Globus pallidus (tissue), 1 donor: ENCODE measurements at places on chromosomes 1 and 21.

DNA sequence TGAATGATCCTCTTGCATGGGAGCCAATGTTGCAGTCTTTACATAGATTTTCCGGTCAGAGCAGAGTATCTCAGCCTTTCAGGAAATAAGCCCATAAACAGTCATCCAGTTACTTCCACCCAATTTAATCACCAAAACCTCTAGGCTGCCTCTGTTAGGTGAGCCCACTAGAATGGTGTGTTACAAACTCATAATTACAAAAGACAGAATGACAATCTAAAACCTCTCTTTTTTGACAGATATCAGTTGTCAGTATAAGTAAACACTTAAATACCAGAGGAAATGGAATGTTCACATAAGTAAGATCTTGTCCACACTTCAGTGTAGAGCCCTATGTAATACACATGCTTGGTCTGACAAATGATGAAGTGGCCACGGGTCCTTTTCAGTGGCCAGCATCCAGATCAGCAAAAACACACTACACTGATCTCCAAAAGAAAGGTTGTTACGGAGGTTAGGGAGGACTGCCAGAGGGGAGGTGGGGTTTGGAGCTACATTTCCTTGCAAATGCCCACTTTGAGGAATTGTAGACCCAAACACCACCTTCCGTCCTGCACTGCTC lies 71.3 kb upstream of the FBXO28 start:
- no peak for DNase-seq

GRCh38 chr1:182957902-182958395 lies 5.0 kb upstream of the SHCBP1L start:
- DNase-seq: no peak

GRCh38 chr1:14926229-14926628 lies 227.3 kb upstream of the TMEM51 start:
- no peak for DNase-seq

GRCh38 chr1:54310439-54311328 lies 95.5 kb downstream of the SSBP3 start:
- no peak for DNase-seq

DNA sequence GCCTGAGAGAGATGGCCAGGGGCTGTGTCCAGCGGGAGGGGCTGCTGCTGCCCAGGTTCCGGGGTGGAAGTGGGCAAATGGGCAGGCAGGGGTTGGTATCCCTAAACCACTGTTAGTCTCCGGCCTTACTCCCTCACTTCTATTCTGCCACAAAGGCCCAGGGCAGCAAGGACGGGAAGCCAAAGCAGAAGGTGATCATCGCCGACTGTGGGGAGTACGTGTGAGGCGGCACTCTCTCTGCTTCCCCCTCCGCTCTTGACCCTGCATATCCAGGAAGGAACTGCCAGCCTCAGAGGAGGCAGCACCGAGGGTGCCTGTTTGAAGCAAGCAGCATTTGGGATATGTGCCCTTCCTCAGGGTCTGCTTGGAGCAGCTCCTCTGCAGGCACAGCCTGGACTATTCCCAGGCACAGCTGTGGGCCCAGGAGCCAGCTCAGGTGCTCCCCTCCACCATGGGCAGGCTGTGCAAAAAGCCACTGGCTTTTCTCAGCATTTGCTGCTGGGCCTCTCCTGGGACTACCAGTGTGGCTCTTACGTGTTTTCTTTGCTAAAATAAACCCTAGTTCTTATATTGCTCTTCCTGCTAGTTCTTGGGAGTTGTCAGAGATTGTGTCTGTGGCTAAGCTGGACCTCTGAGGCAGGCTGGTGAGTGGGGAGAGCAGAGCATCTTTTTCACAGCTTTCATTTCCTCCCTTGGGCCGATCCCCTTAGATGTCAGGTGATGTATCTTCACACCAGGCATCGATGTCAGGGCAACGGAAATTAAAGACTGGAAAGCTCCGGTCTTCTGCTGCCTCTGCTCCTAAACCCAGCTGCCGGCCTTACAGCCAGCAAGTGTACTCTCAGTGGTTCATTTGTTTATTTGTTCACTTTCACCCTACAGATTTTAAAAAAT lies 14.7 kb downstream of the PPIE start:
- DNase-seq: no peak

GRCh38 chr1:5644281-5645134 lies 347.7 kb downstream of the NPHP4 start:
- no peak for DNase-seq

- no peak for DNase-seq
Measured at GRCh38 chr1:59442492-59442891, 145.6 kb downstream of the FGGY start.

DNA sequence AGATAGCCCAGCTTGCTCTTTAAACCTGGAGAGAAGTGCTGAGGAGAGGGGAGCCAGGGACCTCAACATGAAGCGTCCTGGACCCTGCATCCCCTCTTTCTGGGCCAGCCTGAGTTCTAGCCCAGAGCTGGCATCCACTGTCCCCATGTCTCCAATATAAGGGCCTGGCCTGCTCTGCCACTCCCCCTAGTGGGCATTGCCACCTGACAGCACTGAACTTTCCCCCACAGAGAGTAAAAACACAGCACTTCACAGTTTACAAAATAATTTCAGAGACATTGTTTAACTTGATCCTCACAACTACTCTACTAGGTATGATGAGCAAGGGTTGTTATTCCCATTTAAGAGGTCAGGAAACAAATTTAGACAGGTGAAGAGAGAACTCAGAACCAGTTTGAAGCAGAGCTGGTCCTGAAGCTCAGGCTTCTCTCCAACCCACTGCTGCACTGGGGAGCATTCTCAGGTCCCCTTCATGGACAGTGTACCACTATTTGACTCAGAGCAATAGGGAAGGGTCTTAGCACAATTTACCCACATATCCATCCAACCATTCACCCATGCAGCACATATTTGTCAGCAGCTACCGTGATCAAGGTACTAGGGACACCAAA lies 151.2 kb downstream of the DMRTA2 start:
- DNase-seq: peak; percentile 9

- DNase-seq: peak; percentile 24
Measured at GRCh38 chr1:92817986-92818764, 13.7 kb upstream of the RPL5 start.

- no peak for DNase-seq
Measured at GRCh38 chr1:154391086-154391770, 13.9 kb upstream of the IL6R start.

DNA sequence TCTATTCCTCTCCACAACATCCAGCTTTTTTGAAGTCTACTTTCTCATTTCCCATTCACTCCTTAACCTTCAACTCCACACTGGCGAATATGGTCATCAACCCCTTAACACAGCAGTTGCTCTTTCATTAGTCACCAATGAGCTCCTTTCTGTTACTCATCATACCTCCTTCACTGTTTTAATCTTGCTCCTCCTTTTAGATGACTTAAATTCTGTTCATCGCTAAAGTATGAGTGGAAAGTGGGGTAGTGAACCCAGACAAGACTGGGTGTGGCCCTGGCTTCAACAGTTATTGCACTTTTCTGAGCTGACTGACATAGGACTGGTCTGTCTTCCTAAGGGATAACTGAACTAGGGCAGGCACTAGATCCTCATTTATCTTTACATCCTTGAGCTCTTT lies 51.3 kb downstream of the AKT3 start:
- DNase-seq: no peak

GRCh38 chr1:216209125-216209524 lies 214.1 kb downstream of the USH2A start:
- DNase-seq: no peak

DNA sequence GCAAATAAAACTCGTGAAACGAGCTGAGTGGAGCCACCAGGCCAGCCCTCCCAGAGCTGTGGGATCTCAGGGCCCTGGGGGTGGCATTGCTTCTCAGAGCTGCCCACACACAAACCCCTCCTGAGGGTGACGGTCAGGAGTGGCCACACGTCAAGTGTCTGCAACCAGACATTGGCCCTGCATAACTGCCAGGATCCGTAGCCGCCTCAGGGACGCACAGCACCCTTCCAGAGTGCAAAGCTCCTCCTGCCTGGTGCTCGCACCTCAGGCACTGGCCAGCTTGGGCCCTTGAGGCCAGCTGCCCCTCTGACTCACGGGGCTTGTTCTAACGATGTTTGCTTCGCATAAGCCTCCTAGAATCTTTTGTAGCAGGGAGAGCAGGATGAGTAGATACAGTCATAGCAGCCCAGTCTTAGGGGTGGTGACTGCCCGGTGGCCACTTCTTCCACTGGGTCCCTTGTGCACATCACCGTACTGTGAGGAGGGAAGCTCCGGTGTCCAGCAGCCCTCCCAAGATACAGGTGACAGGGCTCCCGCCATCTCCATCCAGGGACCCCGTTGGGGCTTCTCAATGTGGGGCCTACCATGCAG lies 5.0 kb downstream of the WNT3A start:
- DNase-seq: no peak

DNA sequence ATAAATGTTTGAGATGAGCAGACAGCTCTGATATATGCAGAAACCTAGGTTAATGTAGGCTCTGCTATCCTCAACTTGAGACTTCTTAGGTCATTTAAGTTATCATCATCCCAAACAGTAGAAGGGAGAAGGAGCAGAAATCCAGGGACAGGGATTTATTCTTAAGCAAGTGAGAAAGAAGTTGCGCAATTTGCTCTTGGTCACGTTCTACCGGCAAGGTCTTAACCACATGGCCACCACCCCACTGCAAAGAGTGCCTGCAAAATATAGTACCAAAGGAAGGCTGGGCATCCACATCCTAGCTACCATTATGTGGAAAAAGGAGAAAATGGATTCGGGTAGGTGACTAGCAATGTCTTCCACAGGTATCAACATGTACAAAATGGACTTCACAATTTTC lies 25.2 kb downstream of the CRNN start:
- DNase-seq: no peak

- DNase-seq: no peak
Measured at GRCh38 chr1:159821171-159821867, 5.4 kb upstream of the SLAMF8 start.

DNA sequence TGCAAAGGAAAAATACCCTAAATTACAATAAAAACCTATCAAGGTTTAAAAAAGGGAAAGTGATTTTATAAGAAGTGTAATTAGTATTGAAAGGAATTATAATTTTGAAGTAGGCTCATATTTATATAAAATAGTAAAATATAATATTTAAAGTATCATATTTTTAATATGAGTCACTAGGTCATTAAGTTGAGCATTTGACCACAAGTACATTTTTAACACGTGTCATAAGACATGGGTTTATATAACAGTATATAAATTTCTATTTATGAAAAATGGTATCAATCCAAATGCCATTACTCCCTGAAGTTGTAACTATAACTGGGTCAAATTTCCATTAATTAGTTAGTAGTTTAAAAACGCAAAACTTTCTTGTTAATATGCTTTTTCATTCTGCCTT lies 365.9 kb downstream of the COL11A1 start:
- no peak for DNase-seq

DNA sequence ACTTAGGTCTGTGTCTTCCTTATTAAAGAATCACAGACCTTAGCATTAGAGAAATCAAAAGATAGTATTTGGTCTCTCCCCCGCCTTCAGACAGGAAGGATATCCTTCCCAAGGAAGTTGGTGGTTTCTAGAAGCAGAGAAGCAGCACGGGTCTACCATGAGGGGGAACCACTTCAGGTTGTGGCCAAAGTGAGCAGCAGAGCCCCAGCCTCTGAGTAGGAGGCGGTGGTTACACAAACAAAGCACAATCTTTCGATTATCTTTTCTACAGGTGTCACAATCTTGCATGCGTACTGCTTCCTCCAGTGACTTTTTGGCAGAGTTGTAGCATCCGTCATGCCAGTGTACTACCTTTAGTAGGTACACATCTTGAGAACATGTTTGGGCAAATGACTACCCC lies 8.8 kb downstream of the PGLYRP4 start:
- no peak for DNase-seq

DNA sequence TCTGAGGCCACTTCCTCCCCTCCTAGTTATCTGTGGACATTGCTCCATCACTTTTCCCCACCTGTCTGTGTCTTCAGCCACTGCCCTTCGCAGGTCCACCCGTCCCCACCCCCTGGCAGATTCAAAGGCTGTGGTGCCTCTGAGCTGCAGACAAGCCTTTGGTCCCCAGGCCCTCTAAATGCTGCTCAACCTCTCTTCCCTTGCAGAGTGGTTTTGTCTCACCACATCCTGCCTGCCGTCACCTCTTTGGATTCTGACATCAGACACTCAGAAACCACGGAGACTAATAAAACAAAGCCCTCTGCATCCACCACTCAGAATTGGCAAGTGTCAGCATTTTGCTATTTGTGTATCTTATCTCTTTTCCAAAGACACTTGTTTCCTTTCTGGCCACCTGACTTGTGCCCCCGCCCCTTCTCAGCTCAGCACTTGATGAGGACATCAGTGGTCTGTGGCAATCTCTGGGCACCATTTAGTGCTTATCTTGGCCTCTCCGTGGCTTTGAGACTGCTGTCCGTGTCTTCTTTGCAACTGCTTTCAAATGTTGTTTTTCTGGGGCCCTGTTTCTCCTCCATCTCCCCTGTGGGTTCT lies 7.7 kb downstream of the CNIH3 start:
- no peak for DNase-seq

- DNase-seq: no peak
Measured at GRCh38 chr21:35226968-35227744, 178.1 kb upstream of the RUNX1 start.

- peak; percentile 51 for DNase-seq
Measured at GRCh38 chr1:160066829-160067745, 2.9 kb downstream of the KCNJ10 start.

- DNase-seq: no peak
Measured at GRCh38 chr1:224199679-224200078, 16.6 kb downstream of the DEGS1 start.

DNA sequence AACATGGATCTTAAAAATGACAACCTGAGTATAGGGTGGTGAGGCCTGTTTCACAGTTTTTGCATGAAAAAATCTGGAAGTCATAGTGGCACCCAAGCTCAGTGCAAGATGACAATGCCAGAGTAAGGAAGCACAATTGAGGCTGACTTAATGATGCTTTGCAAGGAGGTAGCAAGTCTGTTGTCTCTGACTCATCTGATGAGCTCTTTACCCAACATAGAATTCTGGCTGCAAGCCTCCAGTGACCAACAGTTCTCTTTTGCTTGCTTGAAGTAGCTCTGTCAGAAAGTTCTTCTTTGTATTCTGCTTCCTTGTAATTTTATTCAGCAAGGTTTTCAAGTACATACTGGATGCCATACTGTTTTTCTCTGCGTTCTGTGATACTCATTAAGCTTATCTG lies 117.1 kb downstream of the FOXD2 start:
- DNase-seq: no peak

DNA sequence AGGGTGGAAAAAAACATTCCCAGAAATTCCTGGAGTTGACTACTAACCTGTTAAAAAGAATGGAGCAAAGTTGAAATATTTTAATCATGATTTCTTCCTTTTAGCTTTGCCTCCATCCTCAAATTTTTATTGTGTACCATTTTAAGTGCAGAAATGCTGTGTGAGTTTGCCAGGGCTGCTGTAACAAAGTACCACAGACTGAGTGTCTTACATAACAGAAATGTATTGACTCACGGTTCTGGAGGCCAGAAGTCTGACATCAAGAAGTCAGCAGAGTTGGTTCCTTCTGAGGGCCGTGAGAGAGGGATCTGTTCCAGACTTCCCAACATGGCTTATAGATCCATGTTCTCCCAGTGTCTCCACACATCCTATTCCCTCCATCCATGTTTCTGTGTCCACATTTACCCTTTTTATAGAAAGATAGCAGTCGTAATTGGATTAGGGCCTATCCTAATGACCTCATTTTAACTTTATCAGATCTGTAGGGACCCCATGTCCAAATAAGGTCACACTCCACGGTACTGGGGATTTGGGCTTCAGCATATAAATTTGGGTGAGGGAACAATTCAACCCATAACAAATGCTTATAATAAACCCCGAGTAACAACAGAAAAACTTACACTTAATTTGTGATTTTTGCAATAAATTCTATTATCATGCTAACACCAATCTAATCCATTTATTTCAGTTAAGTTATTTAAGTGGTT lies 12.7 kb downstream of the SNX7 start:
- DNase-seq: no peak
